Eye (tissue), 1 donor: ENCODE measurements at places on chromosomes 6 and 20.

DNA sequence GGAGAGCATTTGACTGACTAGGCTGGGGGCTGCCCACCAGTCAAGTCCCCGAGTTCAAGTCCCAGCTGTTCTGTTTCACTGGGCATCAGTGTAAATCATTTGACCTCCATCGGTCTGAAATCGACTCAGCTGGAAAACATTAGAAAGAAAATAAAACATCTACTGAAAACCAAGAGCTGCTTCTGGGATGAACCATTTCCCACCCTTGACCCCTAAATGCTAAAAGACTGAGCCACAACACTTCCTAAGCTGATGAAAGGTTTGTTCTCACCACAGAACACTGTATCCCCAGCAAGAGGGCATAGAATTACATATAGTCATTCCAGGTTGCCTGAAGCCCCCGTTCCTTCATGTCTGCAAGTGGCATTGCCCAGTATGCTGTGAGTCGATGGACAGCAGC is 237.0 kb upstream of the TAB2 start:
- no peak for DNase-seq

DNA sequence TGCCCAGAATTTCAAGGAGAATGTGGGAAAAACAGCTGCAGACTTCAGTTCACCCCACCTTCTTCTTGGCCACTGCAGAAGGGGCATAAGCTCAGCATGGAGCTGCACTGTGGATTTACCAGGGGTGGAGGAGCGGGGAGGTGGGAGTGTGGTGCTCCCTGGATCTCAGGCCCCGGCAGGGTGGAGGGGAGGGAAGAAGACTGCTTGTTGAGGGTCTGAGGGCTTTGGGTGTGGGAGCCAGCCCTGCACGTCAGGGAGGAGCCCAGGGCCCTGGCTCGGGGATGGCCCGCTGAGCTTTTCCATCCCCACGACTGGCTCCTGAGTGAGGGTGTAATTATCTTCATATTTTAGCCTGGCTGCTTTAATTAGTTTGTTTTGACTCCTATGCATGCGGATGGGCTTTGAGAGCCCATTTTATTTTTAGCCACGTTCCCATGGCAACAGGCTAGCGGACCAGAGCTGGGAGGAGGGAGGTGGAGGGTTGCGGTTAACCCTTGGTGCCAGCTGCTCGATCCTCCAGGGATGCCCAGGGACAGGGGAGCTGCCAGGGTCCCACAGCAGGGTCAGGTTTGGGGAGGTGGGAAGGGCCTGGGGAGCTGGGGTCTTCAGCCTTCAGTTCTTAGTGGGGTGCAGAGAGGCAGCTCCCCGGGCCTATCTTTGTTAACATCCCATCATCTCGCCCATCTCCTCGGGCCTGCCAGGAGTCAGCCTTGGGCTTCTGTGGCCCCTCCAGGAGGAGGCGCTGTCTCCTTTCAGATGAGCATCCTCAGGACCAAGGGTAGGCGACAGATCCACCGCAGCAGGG is 68.2 kb downstream of the RAB44 start:
- DNase-seq, result peak; percentile 95

- no peak for DNase-seq
Observed at GRCh38 chr6:169564453-169565240, 137.2 kb downstream of the WDR27 start.

GRCh38 chr6:168039849-168040248 is 39.2 kb downstream of the FRMD1 start:
- DNase-seq, result no peak
